ENCODE measurements at places on chromosomes 5 and 9.

- DNase-seq: no peak
These were observed 9.2 kb downstream of the INSYN2B start for GRCh38 chr5:169970911-169971765.

DNA sequence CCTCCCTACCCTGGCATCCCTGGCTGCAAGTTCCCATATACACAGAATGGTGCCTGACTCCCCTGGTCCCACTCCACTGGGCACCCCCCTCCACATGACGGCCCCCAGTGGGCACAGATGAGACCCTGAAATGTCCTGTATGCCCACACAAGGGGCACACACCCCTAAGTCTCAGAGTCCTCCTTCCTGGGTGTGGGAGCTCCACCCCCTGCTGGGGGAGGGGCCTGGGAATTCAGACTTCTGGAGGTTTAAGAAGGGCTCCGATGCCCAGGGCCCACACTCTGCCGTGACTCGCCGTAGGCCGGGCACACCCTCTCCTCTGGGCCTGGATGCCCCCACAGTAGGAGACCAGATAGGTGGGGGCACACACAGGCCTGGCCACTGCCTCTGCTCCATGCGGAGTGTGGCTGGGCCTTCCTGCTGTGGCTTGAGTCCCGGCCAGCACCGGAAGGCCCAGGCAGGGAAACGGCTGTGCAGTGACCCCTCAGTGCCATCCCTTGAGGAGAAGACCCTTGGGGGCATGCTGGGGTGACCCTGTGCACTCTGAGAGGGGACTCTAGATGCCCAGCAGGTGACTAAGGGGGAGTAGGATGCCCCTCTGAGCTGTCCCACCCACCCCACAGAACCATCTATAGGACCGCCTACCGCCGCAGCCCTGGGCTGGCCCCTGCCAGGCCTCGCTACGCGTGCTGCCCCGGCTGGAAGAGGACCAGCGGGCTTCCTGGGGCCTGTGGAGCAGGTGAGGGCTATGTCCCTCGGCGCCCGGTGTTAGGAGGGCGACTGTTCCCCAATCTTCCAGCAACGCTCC is 6.5 kb downstream of the EGFL7 start:
- DNase-seq: no peak

- no peak for DNase-seq
These were observed 62.4 kb upstream of the FSD1L start for GRCh38 chr9:105385381-105385985.

GRCh38 chr9:109771087-109771486 is 8.9 kb upstream of the PALM2AKAP2 start:
- DNase-seq: no peak

- DNase-seq: no peak
These were observed 72.1 kb downstream of the PDE6A start for GRCh38 chr5:149872351-149873040.

DNA sequence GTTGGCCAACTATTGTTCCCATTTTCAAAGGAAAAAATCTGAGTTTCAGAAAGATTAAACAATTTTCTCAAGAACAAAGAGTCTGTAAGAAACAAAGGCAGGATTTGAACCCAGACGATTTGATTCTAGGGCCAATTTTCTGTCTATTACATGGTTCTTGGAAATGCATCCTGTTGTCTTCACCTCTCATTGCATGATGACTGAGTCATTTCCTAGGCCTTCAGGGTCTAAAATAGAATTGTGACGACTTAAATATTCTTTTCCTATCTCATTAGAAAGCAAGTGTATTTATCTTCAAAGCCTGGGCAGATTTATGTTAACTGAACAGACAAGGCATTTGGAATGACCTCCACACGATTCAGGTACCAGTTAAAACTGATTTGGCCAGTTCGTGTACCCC is 512.9 kb downstream of the NTRK2 start:
- no peak for DNase-seq

GRCh38 chr5:54695198-54695966 is 177.8 kb downstream of the SNX18 start:
- DNase-seq: peak; percentile 29

DNA sequence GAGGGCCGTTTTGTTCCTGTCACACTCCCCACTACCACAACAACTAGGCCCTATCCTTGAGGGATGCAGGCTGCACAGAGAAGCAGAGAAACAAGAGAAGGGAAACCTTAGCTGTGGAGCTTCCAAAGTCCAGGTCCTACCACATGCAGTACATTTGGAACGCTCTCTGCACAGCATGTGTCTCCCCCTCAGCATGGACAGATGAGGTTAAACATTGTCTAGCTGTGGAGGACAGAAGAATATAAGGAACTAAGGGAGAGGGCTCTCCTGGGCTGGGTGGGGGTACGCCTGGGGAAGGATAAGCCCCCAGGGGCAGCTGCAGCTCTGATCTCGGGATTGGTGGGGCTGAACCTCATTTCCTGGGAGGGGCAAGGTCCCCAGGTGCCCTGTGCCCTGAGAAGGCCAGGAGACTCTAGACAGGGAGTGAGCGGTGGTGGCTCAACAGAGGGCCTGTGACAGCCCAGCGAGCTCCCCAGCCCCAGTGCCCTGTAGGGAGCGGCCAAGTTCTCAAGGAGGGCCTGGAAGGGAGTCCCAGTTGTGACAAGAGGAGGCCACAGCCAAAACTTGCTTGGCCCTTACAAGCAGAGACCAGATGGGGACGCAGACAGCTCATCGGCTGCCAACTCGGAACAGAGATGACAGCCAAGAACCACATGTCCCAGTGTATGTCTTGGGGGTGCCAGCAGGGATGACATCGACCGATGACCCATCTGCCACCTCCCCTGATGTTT is 30.1 kb downstream of the TSPAN17 start:
- DNase-seq: no peak

DNA sequence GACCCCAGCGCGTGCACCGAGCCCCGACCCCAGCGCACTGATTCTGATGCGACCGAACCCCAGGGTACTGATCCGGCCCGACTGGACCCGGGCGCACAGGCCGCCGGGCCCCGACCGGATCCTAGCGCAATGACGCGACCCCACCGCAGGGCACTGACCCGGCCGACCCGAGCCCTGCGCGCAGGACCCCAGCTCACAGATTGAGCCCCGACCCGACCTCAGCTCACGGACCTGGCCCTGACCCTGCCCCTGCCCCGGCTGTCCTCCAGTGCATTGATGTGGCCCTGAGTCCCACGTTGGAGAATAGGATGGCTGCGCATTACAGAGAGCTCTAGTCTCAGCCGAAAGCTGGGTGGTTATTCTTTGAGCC is 438 bp downstream of the TRIP13 start:
- DNase-seq: no peak

- DNase-seq: no peak
These were observed 144.8 kb upstream of the ADCY2 start for GRCh38 chr5:7251132-7251531.

GRCh38 chr9:13817754-13818278 is 496.1 kb downstream of the NFIB start:
- DNase-seq: no peak

DNA sequence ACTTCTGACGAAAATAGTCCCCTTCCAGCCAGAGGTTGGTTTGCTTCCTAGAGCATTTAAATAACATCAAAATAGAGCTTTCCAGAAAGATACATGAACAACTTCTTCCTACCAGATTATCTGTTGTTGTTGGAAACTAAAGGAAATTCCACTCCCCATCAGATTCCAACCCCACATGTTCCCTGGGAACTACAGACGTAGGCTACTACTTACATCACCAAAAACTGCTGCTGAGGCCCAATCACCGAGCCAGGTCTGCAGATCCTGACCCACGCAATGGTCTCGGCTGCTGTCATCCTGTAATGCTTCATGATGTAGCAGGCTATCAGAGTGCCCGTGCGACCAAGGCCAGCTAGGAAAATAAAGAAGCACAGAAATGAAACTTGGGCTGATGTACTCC is 73.4 kb downstream of the HABP4 start:
- DNase-seq: no peak

GRCh38 chr5:38208782-38209378 is 49.5 kb upstream of the EGFLAM start:
- DNase-seq: no peak

DNA sequence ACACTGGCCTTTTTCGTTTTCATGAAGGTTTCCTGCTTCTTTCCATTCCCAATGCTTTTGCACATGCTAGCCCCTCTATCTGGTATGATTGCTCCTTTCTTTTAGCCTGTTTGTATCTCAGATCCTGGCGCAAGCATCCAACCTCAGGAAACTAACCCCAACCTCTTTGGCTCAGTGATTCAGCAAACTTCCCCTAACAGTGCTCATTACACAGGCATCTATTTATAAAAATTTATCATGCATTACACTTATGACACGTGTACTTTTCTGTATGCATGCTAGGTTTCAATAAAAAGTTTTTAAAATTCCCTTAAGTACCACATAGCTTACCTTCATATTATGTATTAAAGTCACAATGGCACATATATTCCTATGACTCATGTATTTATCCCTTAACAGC is 218.9 kb downstream of the EPB41L4A start:
- no peak for DNase-seq

- DNase-seq: no peak
These were observed 424.0 kb downstream of the CDH18 start for GRCh38 chr5:19564036-19564435.

GRCh38 chr9:93118863-93119702 is 15.0 kb downstream of the NINJ1 start:
- no peak for DNase-seq

DNA sequence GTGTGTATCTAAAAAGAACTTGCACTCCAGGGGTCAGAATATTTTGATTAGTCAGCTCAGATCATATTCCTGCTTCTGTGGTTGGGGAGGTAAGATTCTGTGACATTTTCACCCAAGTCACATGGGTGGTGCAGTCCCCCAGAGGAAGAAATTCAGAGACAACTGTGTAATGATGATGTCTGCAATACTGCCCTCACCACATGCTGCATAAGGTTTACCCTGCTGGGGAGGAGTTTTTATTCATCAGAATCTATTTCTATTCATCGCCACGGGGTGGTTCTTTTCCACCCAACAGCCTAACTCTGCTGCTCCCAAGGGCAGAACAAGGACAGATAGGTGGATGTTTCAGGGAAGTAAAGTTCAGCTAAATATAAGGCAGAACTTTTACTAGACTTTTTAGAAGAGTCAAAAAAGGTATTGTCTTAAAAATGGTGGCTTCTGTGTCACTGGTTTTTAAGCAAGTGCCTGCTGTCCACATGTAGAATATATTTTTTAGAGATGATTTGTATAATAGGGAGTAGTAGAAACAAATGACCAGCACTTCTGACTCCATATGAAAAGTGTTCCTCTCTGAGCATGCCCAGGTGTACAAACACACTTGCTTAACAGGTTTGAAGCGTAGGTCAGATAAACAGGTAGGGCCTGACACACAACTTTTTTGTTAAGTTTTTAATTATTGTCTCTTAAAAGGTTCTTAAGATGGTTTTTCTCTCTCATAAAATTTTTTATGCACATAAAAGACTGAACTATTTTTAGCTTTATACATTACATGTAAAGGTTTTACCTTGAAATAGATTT is 352.7 kb downstream of the LRRC70 start:
- no peak for DNase-seq

GRCh38 chr5:147898875-147899401 is 7.4 kb downstream of the C5orf46 start:
- no peak for DNase-seq

GRCh38 chr9:108259917-108260675 is 595.7 kb downstream of the ACTL7B start:
- DNase-seq: no peak

- DNase-seq: no peak
These were observed at the start of gene NPR3 for GRCh38 chr5:32710550-32711361. TSS of gene NPR3 (plus strand) at chr5:32711321. CDS start at chr5:32711777, 456 bp downstream.

Measured in vagina (tissue), 2 donors.